IPS-NIHi11 (cell line): ENCODE measurements at places on chromosomes 4 and X.

- DNase-seq: no peak
Observed at GRCh38 chr4:109588176-109588575, 28.1 kb downstream of the MCUB start.

DNA sequence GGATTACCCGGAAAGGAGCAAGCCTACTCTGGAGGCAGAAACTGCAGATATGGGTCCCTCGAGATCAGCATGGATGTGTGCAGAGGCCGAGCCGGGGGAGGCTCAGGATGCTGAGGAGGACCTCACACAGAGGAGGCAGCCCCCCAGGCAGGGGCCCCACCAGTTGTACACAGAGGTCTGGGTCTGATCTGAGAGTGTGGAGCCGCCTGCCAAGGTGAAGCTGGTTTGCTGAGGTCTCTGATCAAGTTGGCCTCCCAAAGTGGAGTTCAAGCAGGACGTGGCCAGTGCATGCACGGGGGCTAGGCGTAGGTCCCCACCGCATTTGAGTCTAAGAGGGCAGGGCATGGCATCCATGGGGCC lies 35.0 kb downstream of the ACOX3 start:
- DNase-seq: no peak

- DNase-seq: no peak
Observed at GRCh38 chr4:176746846-176747245, 45.9 kb downstream of the VEGFC start.

GRCh38 chrX:28311466-28311865 lies 275.8 kb upstream of the IL1RAPL1 start:
- no peak for DNase-seq

DNA sequence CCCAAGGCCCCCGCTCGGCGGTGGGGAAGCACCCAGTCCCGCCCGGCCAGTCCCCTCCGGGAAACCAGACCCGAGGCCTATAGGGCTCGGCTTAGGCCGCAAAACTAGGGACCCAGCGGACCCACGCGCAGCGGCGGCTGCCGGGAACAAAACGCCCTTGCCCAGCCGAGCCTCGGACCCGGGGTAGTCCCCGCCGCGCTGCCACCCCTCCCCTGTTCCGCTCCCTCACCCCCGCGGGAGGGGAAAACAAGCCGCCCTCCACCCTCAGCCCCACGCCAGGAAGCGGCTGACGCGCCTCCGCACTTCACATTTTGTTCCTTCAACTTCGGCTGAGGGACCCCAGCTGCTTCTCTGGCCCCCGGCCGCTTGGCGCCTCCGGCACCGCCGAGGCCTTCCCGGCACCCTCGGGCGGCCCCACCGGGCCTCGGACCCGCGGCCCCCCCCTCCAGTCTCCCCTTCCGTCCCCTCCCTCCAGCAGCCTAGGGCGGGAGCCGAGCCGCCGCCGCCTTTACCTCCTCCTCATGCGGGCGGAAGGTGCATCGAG lies 694 bp downstream of the PDS5A start:
- peak; percentile 15 for DNase-seq

DNA sequence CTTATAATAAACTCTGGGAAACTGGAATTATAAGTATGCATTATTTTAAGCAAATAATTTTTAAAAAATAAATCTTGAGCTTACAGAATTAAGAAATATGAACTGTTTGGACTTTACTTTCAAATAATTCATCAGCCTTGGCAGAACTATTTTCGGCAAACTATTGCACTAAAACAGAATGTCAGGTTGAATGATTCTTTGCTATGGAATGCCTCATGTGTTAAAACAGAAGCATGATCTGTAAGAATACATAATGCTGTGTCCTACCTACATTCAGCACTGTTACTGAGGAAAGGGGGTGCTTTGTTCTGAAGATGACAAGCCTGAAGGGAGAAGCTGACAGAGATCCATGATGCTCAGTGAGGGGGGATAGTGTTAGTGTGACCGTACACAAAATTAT lies 55.6 kb upstream of the EXOC1L start:
- DNase-seq: no peak

DNA sequence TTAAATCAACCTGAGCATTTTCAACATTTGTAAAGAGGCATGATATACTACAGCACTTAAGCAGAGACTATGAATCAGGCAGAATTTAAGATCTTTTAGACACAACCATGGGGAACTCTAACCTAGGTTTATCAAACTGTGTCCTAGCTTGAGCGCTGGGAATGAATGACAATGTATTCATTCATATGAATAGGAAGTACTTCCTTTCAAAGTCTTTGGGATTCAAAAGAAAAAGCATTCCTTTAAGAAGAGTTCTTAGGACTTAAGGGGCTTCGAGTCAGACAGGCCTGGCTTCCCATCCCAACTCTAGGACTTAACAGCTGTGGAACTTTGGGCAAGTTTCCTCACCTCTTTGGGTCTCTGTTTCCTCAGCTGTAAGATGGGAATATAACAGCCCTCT lies 104.6 kb downstream of the ANAPC4 start:
- DNase-seq: peak; percentile 45

DNA sequence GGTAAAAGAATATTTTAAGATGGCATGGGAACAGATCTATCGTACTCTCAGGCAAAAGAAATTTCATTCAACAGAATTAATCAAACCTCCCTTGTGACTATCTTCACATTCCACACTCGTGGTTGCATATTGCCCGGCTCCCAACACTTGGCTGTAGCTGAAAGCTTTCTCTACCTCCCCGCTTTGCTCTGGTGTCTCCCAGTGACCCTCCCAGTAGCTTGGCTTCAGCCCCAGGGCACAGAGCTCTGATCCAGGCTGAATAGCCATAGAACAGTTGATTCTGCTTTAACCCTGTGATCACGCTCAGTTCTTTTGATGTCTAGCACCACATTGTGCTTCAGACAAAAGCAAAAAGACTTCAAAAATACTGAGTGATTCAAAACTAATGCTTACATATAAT lies 24.6 kb downstream of the SLC7A11 start:
- peak; percentile 13 for DNase-seq

GRCh38 chrX:110962451-110962850 lies 133.5 kb upstream of the PAK3 start:
- no peak for DNase-seq

DNA sequence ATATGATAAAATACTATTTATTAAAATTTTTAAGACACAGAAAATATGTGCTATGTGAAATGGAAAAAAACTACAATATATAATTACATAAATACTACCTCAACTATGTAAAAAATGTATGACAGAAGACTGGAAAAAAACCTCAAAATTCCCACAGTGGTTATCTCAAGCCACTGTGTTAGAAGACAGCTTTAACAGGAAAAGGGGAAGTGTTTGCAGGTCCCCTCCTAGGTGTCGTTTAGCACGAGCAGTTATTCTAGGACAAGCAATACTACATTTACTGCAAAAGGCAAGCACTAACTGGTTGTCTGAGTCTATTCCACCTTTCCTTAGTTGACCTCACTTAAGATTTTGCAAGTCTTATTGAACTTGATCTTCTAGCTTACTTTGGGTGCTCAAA lies 44.9 kb upstream of the PHF8 start:
- DNase-seq: no peak

DNA sequence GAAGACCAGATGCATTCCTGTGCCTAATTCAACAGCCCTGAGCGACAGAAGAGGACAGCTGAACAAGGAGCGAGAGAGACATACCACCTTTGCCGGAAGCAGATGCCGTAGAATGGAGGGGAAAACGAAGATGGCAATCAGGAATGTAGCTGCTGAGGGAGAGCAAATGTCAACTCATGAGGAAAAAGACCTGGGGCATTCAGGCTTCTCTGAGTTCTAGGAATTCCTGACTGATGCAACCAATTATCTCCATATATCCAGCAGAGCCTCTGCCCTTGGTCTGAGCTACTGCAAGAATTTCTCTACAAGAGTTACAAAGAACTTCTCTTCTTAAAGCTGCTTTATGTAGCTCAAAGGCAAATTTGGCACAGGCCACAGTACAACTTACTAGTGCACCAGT lies 40.5 kb upstream of the INPP4B start:
- DNase-seq: no peak

- no peak for DNase-seq
Observed at GRCh38 chrX:74781507-74782034, 143.7 kb downstream of the NEXMIF start.

DNA sequence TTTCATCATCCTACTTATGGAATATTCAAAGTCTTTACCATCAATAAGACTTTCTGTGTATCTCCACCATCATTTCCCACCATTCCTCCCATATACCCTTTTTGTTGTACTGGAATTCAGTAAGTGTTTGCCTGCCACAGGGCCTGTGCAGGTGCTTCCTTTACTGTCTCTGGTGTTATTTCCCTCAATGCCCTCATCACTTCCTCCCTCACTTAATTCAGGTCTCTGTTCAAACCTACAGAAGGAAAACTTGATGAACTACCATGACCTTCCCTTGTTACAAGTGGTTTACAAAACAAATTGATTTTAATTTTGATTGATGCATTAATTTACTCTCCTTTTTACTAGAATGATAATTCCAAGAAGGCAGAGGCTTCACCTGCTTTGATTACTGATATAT lies 159.5 kb upstream of the FAT4 start:
- no peak for DNase-seq

DNA sequence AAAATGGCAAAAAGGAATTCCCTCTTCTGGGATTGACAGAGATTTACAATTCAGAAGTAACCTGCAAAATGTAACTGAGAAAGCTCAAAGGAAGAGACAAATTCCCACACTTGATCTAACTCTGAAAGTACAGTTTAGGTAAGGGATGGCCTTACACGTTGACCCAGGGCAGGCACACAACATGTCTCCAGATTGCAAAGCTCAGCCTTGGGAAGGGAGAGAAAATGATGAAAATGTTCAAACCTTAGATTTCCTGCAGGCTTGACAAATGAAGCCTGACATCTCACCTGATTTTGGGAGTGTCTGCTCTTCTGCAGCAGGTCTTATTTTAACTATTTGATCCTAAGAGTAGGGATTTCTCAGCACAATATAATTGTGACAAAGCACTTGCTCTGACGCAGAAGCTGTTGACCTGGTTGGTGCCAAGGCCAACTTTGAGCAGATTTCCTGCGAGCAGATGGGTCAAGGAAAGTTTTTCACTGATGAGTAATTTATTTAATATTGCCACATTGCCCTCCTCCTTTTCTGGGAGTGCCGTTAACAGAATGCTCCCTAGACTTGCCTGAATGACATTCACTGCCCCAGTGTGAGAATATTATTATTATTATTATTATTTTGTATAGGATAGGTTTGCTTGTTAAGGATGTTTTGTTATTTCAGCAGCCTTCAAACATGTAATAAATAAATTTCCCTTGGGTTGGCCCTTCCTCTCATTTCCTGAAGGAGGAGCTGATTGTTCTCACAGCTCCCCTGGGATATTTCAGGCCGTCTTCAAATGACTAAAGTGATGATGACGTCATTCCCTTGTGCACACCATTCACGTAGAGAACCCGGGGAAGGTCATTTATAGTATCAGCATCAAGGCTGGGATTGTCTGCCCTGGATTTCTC lies 157.1 kb downstream of the VEGFC start:
- no peak for DNase-seq

- no peak for DNase-seq
Observed at GRCh38 chr4:125891597-125892258, 577.0 kb downstream of the FAT4 start.

DNA sequence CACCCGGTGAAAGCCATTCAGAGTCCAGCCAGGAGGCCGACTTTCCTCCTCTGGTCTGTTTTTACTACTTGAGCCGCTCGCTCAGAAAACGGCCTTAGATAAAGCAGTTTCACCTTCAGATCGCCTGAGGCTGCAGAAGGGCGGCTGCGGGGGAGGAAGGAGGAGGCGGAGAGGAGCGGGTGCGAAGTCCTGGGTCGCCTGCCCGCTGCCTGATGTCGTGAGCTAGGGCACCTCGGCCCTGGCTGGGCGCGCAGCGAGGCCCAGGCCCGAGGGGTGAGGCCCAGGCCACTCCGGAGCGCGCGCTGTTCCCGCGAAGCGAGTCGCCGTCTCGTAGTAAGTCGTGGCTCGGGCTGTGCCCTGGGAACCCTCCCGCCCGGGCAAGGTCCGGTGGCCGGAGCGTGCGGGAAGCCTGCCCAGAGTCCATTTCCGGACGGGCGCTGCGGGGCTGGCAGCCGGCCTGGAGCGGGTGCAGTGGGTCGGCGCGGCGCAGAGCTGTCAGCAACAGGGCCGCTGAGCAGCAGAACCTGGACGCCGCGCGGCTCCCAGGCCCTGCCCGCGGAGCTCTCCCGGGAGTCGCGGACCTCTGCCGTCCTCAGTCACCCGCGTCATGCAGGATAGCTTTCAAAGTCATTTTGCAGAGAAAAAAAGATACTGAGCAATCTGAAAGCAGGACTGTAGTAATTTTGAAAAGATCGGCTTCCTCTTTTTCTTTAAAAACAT lies 18.6 kb downstream of the TRIM2 start:
- peak; percentile 75 for DNase-seq

- DNase-seq: no peak
Observed at GRCh38 chrX:68492583-68492982, 6.3 kb upstream of the YIPF6 start.

GRCh38 chr4:55458164-55458563 lies 62.4 kb downstream of the TMEM165 start:
- no peak for DNase-seq

DNA sequence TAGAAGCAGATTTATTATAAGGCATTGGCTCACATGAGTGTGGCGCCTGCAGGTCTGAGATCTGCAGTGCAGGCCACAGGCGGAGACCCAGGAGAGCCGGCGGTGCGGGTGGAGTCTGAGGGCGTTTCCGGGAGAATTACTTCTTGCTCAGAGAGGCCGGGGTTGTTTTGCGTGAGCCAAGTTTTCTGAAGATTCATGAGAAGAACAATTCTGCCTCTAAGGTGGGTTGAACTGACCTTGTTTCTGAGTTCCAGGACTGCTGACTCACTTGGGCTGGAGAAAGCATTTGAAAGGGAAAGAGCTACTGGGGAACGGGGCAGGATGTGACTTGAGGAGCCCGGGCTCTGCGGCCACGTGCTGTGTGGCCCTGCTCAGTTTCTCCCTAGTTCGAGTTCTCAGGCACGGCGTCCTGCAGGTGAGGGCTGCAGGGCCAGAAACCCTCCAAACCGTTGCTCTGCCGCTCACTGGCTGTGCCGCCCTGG lies 36.7 kb upstream of the SORCS2 start:
- no peak for DNase-seq

DNA sequence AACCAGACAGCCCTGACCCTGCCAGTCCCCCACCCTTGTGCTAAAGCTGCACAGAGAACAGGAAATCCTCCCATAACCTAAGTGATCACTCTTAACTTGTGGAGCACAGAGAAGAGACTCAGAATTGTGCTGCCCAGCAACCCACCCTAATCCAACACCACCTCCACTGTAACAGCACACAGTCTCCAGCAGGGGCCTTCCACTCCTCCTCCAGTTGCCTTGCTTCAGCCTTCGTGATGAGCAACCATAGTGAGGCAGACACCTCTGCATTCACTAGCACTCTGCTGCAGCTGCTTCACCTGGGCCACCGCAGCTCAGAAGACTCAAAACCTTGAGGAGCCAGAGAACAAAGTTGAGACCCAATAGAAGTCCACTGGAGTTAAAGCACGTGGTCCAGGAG lies 7.9 kb upstream of the UGT2B4 start:
- peak; percentile 7 for DNase-seq

GRCh38 chr4:38678078-38678477 lies 14.1 kb downstream of the KLF3 start:
- no peak for DNase-seq
